Activated CD8-positive, alpha-beta memory T cell treated with anti-CD3 and anti-CD28 coated beads, Interleukin-2, amount 50 U/mL, for 4 hours (primary cell): ENCODE measurements at places on chromosomes 1 and 21.

DNA sequence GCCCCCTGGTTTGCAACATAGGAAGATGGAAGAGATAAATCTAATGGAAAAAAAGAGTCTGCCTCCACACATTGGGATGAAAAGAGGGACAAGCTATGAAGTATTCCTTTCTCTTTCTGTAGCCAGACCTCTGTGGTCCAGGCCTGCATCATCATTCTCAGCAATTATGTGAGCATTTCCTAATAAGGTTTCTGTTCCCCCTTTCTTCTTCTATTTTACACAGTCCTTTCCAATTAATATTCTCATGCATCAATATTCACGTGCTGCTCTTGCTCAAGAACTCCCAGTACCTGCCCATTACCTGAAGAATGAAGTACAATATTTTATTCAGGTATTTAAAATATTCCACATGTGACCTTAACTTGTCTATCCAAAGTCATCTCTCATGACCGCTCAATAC lies 8.2 kb upstream of the SLC30A1 start:
- DNase-seq, result no peak

DNA sequence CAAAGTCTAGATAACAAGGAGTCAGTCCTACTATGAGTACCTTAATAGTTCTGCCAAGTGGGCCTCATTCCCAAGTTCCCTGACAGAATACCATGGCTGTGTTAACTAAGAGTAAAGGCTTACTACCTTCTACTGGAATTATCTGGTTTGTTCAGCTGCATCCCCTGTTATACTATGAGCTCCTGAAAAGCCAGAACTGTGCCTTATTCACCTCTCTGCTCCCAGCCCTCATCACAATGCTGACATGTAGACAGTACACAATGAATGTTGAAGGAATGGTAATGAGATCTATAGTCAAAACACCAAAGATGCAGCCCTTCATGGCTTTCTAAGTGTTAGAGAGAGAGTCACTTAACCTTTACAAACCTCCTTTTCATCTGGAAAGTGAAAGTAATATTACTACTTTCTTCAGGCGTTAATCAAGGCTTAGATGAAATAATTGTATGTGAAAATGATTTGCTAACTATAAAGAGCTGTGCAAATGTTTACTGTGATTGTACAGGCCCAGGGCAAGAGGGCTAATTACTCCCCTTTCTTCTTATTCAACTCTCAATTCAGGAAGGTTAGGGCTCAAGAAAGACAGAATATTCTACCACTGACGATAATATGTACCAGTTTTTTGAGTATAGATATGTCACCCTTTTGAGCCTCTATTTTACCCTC lies 70.3 kb upstream of the MROH9 start:
- DNase-seq, result no peak

DNA sequence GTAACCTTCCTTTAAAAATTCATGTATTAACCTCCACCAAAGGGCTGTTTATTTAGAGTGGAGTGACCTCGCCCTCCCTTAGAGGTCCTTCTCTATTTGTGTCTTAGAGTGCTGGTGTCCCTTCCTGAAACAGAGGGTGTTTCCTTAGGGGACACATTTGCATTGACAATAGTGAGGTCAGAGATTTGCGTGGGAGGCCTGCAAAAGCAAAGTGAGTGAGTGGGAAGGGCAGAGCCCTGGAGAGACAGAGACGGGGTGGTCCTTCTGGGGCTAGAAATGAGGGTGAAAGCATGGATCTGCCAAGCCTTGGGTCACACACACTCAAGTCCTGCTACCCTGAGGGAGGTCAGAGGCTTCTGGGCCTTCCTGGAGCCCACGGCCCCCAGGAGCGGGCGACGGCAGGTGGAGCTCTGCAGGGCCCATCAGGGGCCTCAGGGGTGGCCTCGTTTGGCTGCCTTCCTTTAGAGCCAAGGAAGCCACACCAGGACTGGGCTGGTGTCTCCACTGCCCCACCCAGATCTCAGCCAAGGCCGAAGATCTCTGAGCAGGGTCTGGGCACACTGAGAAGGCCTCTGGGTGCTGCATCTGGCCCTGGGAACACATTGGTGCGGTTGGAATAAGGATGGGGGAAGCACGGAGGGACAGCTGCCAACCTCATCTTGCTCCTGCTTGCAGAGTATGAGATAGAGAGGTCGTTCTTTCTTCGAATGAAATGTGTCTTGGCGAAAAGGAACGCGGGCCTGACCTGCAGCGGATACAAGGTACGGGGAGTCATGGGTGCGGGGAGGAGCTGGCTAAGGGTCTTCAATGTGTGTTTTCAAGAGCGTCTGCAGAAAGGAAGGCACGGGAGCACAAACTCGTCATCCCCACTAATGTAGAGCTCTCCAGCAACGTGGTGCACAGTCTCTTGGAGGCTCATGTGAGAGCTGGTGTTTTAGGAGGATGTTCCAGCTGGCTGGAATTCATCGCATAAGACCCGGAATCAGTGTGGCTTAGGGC lies 23.8 kb downstream of the SIM2 start:
- no peak for DNase-seq

DNA sequence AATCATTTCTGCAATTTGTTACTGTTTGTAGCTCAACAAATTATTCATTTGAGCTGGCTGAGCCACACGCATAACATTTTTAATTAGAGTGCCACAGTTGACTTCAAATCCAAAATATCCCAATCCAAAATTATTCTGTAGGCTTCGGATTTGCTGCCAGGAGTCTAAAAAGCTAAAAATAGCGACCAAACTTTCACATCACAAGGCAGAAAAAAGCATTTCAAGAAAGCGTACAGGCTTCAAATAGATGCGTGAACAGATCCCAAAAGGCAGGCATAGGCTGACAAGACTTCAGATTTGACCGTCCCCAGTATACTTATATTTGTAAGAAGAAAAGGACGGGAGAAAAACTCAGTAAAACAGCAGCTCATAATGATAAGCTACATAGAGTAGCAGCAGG lies 24.3 kb upstream of the TIAM1 start:
- no peak for DNase-seq

GRCh38 chr21:17446737-17447136 lies 66.1 kb upstream of the CXADR start:
- DNase-seq, result no peak

GRCh38 chr21:45179568-45180245 lies 105.3 kb downstream of the ADARB1 start:
- no peak for DNase-seq

DNA sequence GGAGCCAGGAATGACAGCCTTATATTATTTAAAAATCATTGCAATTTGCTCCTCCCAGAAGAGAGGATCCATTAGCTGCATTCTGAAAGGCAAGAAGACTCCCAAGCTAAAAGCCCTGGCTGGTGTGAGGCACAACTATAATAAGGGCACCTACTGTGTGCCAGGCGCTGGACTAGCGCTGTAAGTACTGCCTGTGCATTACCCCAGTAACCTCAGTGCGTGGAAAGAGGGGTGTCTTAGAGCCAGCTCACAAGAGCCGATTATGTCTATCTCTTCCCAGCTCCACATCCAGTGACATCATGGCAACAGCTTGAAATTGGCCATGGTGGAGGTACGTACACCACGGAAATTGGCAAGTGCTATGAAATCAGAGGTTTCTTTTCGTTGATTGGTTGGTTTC lies 141.7 kb upstream of the IRF2BP2 start:
- no peak for DNase-seq

DNA sequence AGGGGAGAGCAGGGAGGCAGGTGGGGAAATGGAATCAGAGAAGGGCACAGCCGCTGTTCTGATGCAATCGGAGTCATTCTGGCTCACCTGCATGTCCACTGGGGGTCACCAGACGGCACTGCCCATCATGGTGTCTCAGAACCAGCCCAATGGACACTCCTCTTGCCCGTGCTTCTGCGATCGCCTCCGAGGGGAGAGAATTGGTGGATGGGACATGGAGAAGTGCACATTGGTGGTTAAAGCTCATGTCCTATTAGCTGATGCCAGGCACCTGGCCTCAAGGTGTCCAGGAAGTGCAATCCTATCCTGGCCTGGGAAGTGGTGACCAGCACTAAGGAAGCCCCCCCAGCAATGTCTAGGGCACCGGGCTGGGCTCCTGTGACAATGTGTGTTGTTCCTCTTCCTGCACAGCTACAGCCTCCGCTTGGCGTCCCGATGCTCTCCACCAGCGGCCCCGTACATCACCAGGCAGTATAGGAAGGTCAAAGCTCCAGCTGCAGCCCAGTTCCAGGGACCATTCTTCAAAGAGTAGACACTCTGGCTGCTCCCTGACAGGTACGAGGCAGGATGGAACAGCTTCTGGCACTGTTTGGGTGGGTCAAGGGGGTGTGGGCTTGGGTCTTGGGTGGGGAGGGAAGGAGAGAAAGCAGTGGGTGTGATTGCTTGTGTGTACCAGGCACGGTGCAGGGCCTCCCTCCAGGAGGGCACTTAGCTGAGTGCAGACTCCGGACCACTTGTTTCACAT lies 116.2 kb downstream of the PRDM2 start:
- no peak for DNase-seq

- no peak for DNase-seq
Observed at GRCh38 chr1:60227601-60228000, 154.0 kb upstream of the C1orf87 start.

DNA sequence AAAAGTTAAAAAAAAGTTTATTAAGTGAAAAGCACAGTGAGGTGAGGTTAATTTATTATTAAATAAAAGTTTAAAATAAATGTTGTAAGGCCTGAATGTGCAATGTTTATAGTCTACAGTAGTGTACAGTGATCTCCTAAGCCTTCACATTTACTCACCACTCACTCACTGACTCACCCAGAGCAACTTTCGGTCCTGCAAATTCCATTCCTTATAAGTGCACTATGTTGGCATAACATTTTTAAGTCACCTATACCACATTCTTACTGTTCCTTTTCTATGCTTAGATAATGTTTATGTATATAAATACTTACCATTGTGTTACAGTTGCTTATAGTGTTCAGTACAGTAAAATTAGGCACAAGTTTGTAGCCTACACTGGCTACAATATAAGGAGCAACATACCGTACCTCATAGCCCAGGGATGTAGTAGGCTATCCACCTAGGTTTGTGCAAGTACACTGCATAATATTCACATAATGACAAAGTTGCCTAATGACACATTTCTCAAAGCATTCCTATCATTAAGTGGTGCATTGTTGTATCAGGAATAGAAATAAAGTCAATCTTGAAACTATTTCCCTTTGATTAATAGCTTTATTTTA lies 426.5 kb upstream of the BRINP3 start:
- DNase-seq, result no peak

GRCh38 chr1:3594706-3595377 lies 16.5 kb downstream of the MEGF6 start:
- DNase-seq, result no peak

DNA sequence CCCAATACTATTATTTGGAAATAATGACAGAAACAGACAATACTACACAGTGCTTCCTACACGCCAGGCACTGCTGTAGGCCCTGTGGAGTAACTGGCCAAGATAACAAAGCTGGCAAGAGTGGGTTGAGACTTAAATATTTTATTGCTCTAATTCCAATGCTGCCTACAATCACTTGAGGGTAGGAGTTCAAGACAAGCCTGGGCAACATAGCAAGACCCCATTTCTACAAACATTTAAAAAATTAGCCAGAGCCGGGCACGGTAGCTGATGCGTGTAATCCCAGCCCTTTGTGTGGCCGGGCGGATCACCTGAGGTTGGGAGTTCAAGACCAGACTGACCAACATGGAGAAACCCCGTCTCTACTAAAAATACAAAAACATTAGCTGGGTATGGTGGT lies 9.3 kb upstream of the PABPC4 start:
- no peak for DNase-seq

DNA sequence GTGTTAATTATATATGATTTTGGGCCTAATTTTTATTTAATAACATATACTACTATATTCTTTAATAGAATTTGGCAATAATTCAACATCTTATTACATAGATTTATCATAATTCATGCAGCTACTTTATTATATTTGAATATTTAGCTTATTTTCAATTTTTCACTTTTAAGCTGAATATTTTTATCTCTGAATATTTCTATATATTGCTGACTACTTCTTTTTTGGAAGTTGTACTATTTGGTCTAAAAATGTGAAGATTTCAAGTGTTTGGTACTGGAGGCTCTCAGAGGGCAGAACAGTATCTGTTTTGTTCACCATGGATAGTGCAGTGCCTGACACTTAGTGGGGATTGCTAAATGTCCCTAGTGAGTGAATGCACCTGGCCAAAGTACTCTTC lies 389.5 kb downstream of the RYR2 start:
- no peak for DNase-seq

DNA sequence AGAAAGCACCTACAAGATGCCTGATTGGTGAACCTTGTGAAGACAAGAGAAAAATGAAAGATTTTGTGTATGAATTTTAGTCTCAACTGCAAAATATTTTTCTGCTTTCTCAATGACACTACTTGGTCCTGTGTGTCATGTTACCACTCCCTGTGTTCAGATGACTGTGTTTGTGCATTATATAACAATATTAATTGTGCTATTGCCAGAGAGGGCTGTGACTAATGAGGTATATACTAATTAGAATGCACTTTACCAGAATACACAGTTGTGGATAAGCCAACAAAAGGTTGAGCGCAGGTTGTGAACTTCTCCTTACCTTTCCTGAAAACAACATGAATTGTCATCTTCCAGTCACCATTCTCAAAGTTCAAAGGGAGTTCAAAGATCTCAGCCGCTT lies 17.3 kb upstream of the FMO2 start:
- no peak for DNase-seq

DNA sequence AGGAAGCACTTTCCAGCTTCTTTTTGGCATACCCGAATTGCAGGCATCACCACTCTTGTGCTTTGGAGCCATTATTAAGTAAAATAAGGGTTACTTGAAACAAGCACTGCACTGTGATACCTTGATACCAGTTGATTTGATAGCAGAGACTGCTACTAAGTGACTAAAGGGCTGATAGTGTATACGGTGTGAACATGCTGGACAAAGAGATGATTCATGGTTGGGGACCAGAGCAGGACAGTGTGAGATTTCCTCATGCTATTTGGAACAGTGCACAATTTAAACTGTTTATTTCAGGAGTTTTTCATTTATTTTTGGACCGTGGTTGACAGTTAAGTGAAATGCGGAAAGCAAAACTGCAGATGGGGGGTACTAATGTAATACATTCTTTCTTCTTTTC lies 9.9 kb downstream of the RPS27 start:
- no peak for DNase-seq

DNA sequence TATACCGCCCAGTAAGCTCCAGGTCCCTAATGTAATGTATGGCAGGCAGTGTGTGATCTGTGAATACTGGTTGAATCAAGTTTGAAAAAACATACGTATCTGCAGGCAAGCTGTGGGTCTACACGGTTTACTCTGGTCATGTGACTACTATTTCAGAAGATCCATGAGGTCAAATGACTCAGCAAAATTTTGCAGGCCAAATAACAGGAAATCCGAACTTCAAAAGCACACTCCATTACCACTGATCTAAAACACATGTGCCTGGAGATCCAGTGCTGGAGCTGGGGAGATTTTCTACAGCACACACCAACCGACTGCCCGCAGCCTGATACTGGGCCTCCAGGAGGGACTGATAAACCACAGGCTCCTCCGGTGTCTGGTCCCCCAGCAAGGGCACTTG lies 64.5 kb upstream of the SLC44A3 start:
- DNase-seq, result no peak
